Neural progenitor cell (in vitro differentiated cells): ENCODE measurements at places on chromosomes 1 and 21.

- no peak for DNase-seq
Observed at GRCh38 chr1:182408435-182409075, 8.1 kb upstream of the TEDDM1 start.

- DNase-seq = no peak
Observed at GRCh38 chr1:17914987-17915386, 159.9 kb downstream of the ACTL8 start.

DNA sequence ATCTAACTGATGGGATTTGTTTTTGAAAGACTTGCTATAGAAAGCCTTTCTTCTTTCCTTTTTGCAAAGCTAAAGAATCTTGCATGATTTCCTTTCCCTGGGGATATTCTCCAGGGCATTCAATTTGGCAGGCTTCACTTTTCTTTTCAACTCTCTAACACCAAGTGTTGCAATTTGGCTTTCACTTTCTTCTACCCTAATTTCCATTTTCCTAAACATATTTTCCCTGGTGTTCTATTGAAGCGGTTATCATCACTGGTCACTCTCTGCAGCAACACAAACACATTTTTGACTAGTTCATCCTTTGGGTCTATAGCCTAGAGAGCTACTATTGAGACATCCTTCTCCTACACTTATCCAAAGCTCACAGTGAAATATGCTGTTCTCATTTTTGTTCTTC lies 424.5 kb downstream of the NEGR1 start:
- DNase-seq = no peak

DNA sequence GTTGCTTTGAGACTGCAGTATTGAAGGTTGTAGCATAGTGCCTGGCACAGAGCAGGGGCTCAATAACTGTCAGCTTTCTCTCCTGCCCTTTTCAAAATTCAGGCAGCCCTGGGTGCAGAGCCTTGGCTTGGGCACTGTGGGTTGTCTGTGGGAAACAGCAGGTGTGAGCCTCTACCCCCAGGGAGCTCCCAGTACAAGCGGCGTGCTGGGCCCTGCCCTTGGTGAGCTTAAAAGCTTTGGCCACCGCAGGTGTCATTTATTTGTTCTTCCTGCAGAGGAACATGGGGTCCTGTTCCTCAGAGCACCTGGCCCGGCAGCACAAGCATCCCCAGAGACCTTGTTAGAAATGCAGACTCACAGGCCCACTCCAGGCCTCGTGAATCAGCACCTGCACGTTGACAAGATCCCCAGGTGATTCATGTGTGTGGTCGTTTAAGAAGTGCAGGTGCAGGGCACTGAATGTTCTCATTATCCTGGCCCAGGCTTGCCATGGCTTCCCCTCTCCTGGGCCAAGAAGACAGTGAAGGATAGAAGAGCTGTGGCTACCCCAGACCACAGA lies 29.9 kb upstream of the IGSF21 start:
- no peak for DNase-seq

- DNase-seq = no peak
Observed at GRCh38 chr1:212487286-212487685, 54.6 kb downstream of the NENF start.

GRCh38 chr1:248406721-248407692 lies 4.2 kb downstream of the OR2T1 start:
- DNase-seq = no peak

- DNase-seq = no peak
Observed at GRCh38 chr1:37476460-37477197, 2.2 kb downstream of the ZC3H12A start.

- DNase-seq = no peak
Observed at GRCh38 chr21:24829397-24829796, 777.9 kb downstream of the MRPL39 start.

- no peak for DNase-seq
Observed at GRCh38 chr1:213201380-213202155, 150.5 kb downstream of the RPS6KC1 start.

DNA sequence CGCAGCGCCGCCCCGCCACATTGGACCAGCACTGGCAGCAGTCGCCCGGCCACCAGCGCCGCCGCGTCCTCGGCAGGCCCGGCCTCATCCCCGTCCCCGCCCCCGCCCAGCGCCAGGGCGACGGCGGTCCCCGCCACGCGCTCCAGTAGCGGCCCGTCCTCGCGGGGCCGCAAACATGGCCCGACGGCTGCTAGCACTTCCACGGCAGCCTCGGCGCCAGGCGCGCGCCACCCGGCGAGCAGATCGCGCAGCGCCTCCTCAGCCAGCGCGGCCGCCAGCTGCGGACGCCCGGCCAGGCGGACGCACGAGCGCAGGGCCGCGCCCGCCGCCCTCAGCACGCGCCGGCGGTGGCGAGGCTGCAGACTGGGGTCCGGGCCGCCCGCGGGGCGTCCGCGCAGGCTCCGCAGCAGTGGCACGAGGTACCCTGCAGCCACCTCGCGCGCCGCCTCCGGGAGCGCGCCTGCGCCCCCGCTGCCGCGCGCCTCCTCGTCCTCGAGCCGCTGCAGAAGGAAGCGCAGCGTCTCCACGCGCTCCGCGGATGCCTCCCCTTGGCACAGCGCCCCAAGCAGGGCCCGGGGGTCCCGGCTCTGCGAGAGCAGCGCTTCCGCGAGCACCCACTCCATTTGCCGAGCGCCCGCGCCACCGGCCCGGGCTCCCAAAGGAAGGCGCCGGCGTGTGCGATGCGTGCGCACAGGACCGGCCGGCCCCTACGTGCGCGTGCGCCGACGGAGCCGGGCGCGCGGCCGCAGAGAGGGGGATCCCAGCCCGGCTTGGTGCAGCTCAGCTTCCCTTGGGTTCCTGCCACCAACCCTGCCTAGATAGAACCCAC lies at the start of gene TARBP1:
Gene TARBP1 (minus strand): TSS at position 699 of the 829 bp plus-strand sequence. CDS start 76 bp downstream, at position 623.
- DNase-seq = peak; percentile 90

DNA sequence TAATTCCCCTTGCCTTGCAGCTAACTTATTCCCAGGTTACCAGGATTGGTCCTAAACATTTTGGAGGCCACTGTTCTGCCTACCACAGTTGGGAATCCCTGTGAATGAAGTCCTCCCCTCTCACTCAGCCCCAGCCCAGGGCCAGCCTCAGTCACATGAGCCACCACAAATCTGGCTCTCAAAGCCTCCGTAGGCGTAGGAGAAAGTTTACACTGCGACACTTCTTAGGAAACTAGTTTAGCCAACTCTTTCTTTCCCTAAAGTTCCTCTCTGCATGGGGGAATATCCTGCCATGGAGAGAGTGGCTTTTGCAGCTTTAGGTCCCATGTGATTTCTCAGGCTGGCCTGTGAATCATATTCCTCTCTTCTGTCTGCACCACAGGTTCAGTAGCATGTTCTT lies 45.7 kb upstream of the ETV3 start:
- no peak for DNase-seq

DNA sequence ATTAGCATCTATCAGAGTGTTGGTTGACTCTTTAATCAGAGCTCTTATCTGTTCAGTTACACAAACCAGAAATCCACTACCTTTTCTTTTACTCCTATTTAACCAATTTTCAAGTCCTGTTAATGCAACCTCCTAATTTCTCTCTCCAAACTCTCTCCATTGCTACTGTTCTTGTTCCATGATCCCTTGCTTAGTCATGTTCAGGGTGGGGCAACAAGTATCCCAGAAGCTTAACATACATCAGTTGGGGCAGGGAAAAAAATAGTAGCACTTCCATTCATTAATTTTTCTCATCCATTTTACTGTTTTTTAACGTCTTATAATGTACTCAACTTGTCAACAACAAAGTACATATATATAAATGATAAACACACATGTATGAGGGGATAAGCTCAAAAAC lies 111.2 kb upstream of the LBR start:
- DNase-seq = no peak
